CD4-positive, alpha-beta memory T cell (primary cell): ENCODE measurements at places on chromosomes 2 and 18. TPM values are rescaled to one million over a fixed set of nuclear protein-coding genes. Genes with fewer than 3 reads are reported as not detected.

GRCh38 chr18:49874238-49874637 is 60.9 kb upstream of the ACAA2 start:
- DNase-seq: no peak

DNA sequence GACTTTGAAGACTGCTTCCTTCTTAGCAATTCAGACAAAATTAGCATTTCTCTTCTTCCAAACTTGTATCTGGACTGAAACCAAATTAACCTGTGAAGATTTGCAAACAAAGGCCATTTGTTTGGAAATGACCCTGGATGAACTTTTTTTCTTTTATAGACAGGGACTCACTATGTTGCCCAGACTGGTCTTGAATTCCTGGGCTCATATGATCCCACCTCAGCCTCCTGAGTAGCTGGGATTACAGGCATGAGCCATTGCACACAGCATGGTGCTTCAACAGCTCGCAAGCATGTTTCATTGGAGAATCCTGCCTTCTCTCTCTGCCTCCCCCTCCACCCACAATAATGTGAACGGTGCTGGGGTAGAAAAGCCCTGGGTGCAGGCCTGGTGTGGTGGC is 170.2 kb downstream of the ARL4C start:
- no peak for DNase-seq

DNA sequence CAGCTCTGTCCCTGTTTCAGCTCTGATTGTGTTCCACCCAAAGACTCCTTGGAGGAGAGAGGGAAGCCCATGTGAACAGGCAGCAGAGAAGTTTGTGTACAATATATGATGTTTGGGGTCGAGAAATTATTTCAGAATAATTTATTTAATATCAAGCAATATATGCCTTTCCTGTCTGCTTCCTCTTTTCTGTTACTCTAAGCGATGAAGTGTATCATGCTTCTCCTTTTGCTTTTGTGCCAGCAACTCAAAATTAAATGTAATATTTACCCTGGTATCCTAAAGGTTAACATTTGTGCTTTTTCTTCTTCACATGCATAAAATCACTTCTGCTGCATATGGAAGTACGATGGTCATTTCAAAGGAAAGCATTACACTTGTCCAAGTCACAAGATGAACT is 2.4 kb upstream of the NTSR2 start:
- DNase-seq: no peak

DNA sequence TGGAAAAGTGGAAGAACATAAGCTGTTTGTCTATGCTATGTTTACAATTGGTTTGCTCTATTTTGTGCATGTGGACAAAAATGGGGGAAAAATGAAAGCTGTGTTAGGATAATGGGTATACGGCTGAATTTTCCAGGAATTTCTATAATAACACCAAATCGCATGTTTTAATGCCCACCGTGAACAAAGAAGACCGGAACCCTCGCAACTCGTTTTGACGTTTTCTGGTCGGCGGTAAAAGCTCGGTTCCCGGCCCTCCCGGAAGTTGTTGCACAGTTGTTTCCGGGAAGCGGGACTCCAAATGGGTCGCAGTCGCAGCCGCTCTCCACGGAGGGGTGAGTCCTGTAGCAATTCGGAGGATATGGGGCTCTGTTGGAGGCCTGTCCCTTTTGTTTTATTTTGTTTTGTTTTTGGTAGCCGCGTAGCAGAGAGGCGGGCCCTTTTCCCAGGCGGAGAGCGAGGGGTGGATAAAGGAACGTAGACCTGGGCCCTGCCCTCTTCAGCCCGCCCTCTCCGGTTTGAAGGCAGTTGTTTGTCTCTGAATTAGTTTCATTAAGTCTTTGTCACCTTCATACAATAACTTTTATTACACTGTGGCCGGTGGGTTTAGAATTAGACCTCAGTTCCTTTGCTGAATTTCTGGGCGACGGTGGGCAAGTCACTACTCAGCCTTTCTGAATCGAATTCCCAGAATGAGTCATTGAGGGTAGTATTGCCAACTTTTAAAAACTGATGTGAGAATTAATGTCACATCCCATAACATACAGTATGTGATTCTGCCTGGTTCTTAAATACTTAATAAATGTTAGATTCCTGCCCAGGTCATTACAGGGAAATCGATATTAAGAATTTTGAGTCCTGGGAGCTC is at the start of gene SNRNP27:
SNRNP27 (plus strand) TSS at position 273 of the 868 bp plus-strand sequence; CDS start at position 302, 29 bp downstream.
- DNase-seq: peak; percentile 81

GRCh38 chr2:48707466-48707865 is 48.1 kb downstream of the LHCGR start:
- DNase-seq: no peak

GRCh38 chr2:64018701-64019082 is 536 bp downstream of the VPS54 start:
- no peak for DNase-seq

GRCh38 chr18:11728249-11728648 is 39.2 kb downstream of the GNAL start:
- DNase-seq: no peak

GRCh38 chr2:118982039-118982438 is 40.0 kb downstream of the MARCO start:
- no peak for DNase-seq

GRCh38 chr2:95231723-95232122 is 24.4 kb downstream of the ZNF892 start:
- no peak for DNase-seq

The SNED1 gene
- total RNA-seq: 85.2 TPM
